Pancreas (tissue), 10 donors: ENCODE measurements at places on chromosomes 12 and 14. TPM values are rescaled to one million over a fixed set of nuclear protein-coding genes. Genes with fewer than 3 reads are reported as not detected.

Gene SALL2
- total RNA-seq = 4.1 TPM

Gene NINJ2
- total RNA-seq = 1.8 TPM

Gene HCAR1
- total RNA-seq = 0.14 TPM

Gene GALNT9
- total RNA-seq = not detected

Gene OVCH1
- total RNA-seq = not detected

Gene C12orf60
- total RNA-seq = 1.0 TPM

Gene KRT79
- 0.09 TPM for total RNA-seq

Gene AMIGO2
- total RNA-seq = 7.5 TPM

Gene ANKRD33
- total RNA-seq = not detected

Gene MMP19
- 0.97 TPM for total RNA-seq

Gene KIF26A
- total RNA-seq = 10.9 TPM

Gene REP15
- 0.51 TPM for total RNA-seq

Gene TSPAN19
- not detected for total RNA-seq

Gene CDK2
- 11.3 TPM for total RNA-seq

Gene SSPN
- total RNA-seq = 6.7 TPM

Gene RTN1
- total RNA-seq = 0.97 TPM

Gene NPFF
- total RNA-seq = not detected

Gene GPR137C
- 0.13 TPM for total RNA-seq

Gene NXPH4
- total RNA-seq = 2.1 TPM

Gene GPRC5D
- not detected for total RNA-seq

Gene ELK3
- total RNA-seq = 12.9 TPM

Gene TMEM63C
- 2.8 TPM for total RNA-seq

Gene NANOG
- total RNA-seq = 0.28 TPM

Gene MGAT4C
- 0.37 TPM for total RNA-seq

Gene SVOP
- total RNA-seq = 0.32 TPM

Gene DNAJC22
- 5.6 TPM for total RNA-seq

Gene KCNH5
- not detected for total RNA-seq

Gene HNRNPC
- total RNA-seq = 118 TPM

Gene RD3L
- total RNA-seq = not detected

Gene C3AR1
- 1.5 TPM for total RNA-seq

Gene CLEC4D
- not detected for total RNA-seq

Gene ALDH1L2
- total RNA-seq = 39.2 TPM

Gene SMIM41
- total RNA-seq = not detected

Gene BICDL1
- total RNA-seq = 3.0 TPM

Gene LMNTD1
- total RNA-seq = 0.55 TPM

Gene PRICKLE1
- 3.4 TPM for total RNA-seq

Gene NAV3
- 3.7 TPM for total RNA-seq

Gene TMEM30B
- total RNA-seq = 15.9 TPM

Gene FAM161B
- total RNA-seq = 1.0 TPM

Gene TAS2R19
- 1.7 TPM for total RNA-seq

Gene SLCO1B1
- total RNA-seq = not detected

Gene ZC2HC1C
- 4.0 TPM for total RNA-seq

Gene RERGL
- not detected for total RNA-seq

Gene CKB
- 47.2 TPM for total RNA-seq

Gene PTHLH
- 0.13 TPM for total RNA-seq

Gene CLEC6A
- total RNA-seq = not detected

Gene PROX2
- total RNA-seq = not detected

Gene ART4
- 0.25 TPM for total RNA-seq

Gene ACRBP
- 1.3 TPM for total RNA-seq
